MM.1S (cell line): ENCODE measurements at places on chromosomes 1 and 21.

- H3K4me3 ChIP-seq, result no peak overlapping the region
- H3K27ac ChIP-seq, result no peak overlapping the region
- H3K27me3 ChIP-seq, result no peaks in the 10 kb centered on the region
- H3K4me1 ChIP-seq, result peaks cover 4% of the 10 kb centered on the region
- H3K36me3 ChIP-seq, result no peaks in the 10 kb centered on the region
Measured at GRCh38 chr1:218281285-218281684, 3.8 kb upstream of the RRP15 start.

GRCh38 chr1:6513320-6513801 lies 21.9 kb upstream of the PLEKHG5 start:
- H3K27ac ChIP-seq, result no peak overlapping the region
- no peak overlapping the region for H3K4me3 ChIP-seq
- no peaks in the 10 kb centered on the region for H3K36me3 ChIP-seq
- peak; percentile 18 for DNase-seq

DNA sequence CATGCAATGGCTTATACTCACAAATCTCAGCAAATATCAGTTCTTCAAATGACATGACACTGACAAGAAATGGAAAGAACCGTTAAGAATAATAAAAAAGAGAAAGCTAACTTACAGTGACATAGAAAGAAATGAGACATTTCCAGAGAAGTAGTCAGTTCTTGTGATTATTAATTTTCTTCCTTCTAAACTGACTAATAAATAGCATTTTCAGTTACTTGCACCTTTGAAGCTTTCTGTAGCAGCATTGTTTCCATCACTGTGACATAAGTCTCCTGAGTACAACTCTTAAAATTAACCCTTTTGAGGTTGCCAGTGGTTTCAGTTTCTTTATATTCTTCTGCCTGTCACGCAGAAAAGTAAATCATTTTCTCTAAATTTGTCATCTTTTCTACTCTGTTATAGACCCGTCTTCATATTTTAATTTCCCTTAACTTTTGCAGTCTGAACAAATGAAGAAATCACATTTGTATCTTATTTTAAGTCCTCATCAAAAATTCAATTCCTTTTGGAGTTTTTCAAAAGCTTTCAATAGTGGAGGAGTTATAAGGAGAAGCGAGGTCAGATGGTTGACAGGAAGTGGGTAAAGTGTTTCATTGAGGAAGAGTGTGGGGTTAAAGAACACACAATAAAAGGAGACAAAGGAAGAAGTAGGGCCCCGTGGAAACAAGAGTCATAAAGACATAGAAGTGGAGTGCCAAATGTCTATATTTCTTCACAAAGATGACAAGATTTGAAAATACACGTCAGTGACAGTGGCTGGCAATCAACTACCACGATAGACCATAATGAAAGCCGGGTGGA lies 57.9 kb upstream of the S1PR1 start:
- H3K4me3 ChIP-seq, result no peak overlapping the region
- no peak overlapping the region for H3K27ac ChIP-seq
- no peaks in the 10 kb centered on the region for H3K4me1 ChIP-seq
- peak; percentile 11 for DNase-seq

GRCh38 chr1:114979278-114979891 lies 50.2 kb upstream of the TSHB start:
- H3K4me3 ChIP-seq, result no peak overlapping the region
- H3K4me1 ChIP-seq, result no peaks in the 10 kb centered on the region
- H3K27ac ChIP-seq, result no peak overlapping the region
- peak; percentile 46 for DNase-seq

DNA sequence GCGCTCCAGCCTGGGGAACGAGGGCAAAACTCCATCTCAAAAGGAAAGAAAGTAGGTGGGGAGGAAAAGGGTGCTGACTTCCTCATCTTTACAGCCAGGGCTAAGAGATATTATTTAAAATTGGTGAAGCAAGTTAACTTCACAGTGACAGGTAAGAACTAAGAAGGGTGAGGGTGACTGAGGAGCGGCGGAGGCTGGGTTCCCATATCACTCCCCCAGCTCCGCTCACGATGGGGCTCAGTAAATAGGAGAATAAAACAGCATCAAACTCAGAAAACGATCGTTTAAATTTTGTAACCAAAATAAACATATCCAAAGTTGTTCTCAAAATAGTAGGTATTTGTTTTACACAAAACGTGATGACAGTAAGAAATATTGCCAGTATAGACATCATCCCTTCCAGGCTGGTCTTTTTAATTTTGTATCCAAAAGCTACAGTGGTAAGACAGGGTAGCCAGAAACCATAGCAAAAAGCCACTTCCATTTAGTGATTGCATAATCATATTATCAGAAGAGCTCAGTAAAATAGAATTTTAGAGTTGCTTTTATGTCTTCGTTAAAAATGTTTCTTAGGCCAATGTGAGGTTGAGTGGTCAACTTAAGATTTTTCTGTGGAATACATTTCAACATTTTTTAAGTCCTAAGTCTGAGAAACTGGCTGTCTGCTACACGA lies 26.2 kb upstream of the ADARB1 start:
- DNase-seq, result no peak
- no peaks in the 10 kb centered on the region for H3K36me3 ChIP-seq
- no peak overlapping the region for H3K4me3 ChIP-seq
- H3K27me3 ChIP-seq, result peaks cover 100% of the 10 kb centered on the region
- no peaks in the 10 kb centered on the region for H3K4me1 ChIP-seq
- H3K27ac ChIP-seq, result no peak overlapping the region
